ENCODE measurements at places on chromosomes 11 and 22.

DNA sequence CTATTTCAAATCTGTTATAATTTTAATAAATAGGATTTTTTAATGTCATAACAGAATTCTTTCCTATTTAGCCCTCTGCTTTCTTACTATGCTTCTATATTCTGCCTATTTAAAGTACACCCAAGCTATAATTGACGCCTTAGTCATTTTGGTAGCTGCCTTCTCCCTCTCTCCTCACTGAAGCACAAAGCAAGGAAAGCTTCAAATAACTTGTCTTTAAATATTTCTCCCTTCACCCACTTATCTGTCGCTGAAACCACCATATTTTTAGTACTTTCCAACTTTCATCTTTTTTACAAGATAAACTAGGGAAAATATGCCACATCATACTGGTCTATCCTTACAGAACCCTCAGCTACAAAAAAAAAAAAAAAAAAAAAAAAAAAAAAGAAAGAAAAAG lies 127.9 kb downstream of the ENTHD1 start:
- no peak for DNase-seq

GRCh38 chr11:6225024-6225423 lies 9.4 kb downstream of the FHIP1B start:
- no peak for DNase-seq

DNA sequence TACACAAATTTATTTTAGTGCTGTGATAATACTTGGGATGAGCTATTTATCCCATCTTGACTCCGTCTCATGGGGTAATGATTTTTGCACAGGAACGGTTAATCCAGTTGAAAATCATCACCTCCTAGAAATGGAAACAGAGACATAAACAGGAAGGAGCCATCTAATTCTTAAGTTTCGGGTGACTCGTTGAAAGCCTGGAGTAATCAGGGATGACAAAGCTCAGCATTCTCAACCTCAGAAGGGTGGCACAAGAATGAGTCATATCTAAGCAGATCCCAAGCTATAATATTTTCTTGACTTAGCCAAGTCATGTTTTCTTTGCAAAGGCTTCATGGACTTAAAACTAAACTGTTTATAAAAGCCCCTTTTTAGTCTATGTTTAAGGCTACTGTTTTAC lies 280.8 kb upstream of the CCDC90B start:
- no peak for DNase-seq

DNA sequence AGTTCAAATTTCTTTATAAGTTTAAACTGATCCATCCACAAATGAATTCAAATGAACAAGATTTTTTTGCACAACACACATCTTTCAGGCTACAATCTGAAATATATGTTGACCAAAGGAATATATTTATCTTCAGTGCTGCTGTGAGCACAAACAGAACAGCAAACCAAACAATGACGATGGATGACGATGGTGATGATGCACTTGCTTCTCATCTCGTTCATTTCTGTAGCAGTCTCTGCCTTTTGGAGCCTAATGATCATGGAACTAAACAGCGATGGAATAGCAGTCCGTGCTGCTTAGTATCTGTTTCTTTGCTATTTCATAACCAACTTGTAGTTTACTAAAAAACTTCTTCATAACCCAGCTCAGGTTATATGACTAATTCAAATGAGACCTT lies 220.7 kb upstream of the BLID start:
- no peak for DNase-seq

- no peak for DNase-seq
These were observed 1.3 kb downstream of the MYH9 start for GRCh38 chr22:36386351-36386899.

- DNase-seq, result no peak
These were observed 123.1 kb upstream of the SLC5A12 start for GRCh38 chr11:26844963-26845362.

- no peak for DNase-seq
These were observed 424.9 kb upstream of the CCDC90B start for GRCh38 chr11:83711106-83711527.

DNA sequence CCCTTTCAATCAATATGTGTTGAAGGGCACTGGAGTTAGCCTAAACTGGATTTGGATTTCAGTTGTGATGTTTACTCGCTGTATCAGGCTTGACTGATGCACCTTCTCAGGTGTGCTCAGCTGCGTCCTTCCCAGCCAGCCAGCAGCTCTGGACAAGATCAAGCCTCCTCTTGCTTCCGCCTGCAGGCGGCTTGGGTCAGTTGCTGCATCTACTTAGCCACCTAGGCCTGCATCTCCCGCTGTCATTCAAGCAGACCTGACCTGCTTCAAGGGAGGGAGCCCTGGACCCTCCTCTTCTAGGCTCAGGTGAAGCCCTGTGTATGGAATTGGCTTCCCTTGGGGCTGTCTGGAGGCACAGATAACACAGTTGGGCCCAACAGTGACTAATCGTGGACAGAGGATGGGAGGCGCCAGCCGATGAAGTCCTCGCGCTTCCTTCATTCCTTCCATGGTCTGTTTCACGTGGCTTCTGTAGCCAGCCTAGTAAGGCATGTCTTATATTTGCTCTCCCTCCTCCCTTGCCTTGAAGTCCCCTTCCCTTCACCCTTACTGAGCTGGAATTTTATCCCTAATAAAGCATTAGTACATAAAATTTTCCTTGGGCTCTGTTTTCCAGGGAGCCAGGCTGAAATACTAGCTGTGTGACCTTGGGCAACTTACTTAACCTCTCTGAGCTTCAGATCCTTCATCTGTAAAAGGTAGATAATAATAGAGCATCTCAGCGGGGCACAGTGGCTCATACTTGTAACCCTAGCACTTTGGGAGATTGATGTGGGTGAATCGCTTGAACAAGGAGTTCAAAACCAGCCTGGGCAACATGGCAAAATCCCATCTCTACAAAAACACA lies 2.1 kb upstream of the LHFPL7 start:
- DNase-seq, result no peak

DNA sequence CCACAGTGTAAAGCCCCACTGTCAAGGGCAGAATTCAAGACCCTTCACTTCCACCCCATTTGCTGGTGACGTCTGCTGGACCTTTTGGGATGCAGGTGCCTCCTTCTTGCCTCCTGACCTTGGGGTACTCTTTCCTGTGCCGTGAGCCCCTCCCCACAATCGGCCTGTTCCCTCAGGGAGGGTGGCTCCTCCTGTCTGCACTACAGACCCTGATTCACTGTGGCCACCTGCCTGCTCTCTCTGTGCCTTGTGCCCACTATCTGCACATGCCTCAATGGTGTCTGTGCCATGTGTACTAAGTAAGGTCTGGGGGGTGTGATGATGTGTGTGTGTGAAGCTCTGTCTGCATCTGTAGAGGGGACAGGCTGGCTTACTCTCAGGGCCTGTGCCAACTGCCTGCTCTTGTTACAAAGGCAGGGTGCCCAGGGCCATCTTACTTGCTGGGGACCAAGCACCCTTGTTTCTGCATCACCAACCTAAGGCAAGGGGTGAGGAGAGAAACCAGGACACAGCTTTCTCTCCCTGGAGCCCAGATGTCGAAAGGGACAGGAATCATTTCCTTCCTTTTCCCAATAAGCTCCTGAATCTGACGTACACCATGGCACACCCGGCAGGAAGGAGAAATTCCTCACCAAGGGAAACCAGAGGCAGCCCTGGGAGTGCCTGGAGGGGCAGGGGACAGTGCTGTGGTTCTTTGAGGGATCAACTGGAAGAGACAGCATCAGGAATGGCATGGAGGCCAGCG lies 3.7 kb downstream of the PPM1F start:
- DNase-seq, result no peak

GRCh38 chr22:40265783-40266182 lies 80.5 kb upstream of the ADSL start:
- no peak for DNase-seq

DNA sequence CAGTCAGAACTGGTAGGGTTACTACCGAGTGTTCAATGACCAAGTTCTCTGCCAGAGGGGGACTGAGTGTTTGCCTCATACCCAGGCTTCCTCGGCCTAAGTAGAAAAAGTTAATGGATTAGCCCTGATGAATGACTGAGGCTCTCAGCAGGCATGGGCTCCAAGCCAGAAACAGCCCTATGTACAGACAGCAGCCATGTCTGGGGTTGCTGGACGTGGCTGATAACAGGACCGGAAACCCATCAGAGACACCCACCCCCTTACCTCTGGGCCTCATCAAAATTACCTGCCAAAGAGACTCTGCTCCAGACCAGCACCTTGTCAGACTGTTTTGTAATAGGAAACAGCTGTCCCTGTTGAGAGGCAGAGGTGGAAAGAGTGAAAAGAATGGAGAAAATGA lies 351.4 kb downstream of the ETS1 start:
- peak; percentile 22 for DNase-seq

- no peak for DNase-seq
These were observed 41.3 kb downstream of the ABTB2 start for GRCh38 chr11:34316347-34317035.

- DNase-seq, result no peak
These were observed 8.7 kb downstream of the ROBO3 start for GRCh38 chr11:124873951-124874350.

- peak; percentile 41 for DNase-seq
These were observed 582 bp downstream of the SREBF2 start for GRCh38 chr22:41833369-41834004.

DNA sequence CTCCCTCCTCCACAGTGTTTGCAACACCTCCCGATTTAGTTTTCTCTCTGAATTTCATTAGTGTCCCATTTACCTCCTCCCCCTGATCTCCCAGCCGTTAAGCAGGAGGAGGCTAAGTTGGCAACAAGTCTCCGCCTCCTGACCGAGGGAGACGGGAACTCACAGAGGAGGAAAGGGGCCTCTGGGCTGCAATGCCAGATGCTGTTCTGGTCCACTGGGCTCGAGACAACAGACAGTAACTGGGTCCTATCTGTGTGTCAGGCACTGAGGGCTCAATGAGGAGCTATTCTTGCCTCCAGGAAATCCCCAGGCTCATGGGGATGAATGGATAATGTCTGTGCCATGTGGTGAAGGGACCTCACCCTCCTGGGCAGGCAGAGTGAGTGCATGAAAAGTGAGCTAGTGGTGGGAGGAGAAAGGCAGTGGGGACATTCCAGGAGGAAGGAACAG lies 228.1 kb downstream of the TENM4 start:
- no peak for DNase-seq

- DNase-seq, result no peak
These were observed 14.7 kb downstream of the GLYATL2 start for GRCh38 chr11:58829786-58830185.

- no peak for DNase-seq
These were observed 8.4 kb upstream of the MGAT3 start for GRCh38 chr22:39448205-39449054.

DNA sequence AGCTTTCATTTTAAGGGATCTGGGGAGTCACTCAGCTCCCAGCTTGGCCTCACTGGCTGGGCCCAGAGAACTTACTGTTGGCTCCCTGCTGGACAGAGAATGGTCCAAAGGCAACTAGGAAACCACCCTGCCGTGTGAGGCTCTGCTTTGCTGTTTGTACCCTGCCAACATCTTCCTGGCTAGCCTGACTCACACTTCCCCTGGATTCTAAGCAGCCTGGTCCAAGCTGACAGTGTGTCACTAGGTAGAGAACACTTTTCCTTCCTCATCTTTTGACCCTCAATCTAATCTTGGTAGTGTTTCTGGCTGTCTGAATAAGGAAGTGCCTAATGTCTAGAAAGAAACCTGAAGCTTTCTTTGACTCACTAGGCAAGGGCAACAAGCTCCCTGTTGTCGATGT lies 76.7 kb downstream of the FAR1 start:
- DNase-seq, result no peak

DNA sequence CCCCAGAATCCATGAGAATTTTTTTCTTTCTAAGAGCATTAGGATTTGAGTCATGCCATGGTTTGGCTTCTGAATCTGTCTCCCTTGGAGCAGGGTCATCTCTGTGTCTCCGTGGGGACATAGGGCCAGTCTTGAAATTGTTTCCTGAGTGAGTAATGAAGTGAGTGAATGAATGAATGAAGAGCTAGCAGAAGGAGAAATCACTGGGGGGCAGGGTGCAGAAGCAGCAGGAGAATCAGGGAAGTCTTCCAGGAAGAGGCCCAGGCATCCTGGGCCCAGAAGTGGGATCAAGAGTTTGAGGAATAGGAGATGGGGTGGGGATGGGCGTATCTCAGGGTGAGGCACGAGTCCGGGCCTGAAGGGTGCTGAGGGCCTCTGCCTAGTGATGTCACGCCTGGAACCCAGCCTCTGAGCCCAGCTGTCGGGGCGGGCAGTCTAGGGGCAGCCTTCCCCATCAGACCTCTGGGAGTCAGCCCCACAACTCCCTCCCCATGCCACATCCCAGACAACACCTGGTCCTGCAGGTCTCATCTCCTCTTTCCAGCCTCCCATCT lies 12.5 kb upstream of the MGAT3 start:
- DNase-seq, result no peak

DNA sequence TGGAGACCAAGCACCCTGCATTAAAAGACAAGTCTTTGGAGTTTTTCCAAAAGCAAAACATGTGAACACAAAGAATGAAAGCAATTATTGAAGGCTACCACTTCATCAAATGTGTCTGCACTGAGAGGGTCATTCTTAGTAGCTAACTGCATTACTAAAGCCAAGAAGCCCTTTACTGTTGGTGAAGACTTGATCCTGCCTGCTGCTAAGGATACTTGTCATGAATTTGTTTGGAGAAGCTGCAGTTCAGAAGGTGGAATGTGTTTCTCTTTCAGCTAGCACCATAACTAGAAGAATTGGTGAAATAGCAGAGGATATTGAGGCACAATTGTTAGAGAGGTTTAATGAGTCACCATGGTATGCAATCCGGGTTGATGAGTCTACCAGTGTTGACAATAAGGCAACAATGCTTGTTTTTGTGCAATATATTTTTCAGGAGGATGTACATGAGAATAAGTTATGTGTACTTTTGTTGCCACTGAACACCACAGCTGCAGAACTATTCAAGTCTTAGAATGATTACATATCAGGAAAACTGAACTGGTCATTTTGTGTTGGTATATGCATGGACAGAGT lies 457.3 kb upstream of the ISX start:
- no peak for DNase-seq

- DNase-seq, result no peak
These were observed 30.1 kb upstream of the TNRC6B start for GRCh38 chr22:40147388-40148176.

- DNase-seq, result peak; percentile 86
These were observed 62.4 kb downstream of the MYH9 start for GRCh38 chr22:36325154-36326031.

- no peak for DNase-seq
These were observed 7.2 kb downstream of the CCS start for GRCh38 chr11:66600219-66600618.

- DNase-seq, result no peak
These were observed 17.9 kb downstream of the KDELR3 start for GRCh38 chr22:38485783-38486182.

Measured in uterus (tissue), 4 donors.